ENCODE measurements at places on chromosomes 16 and 17.
A peak's percentile ranks its signal among the peaks of the same experiment; 100 is the strongest.

GRCh38 chr16:75385507-75386152 is 47.7 kb downstream of the CFDP1 start:
- DNase-seq, result peak; percentile 95

DNA sequence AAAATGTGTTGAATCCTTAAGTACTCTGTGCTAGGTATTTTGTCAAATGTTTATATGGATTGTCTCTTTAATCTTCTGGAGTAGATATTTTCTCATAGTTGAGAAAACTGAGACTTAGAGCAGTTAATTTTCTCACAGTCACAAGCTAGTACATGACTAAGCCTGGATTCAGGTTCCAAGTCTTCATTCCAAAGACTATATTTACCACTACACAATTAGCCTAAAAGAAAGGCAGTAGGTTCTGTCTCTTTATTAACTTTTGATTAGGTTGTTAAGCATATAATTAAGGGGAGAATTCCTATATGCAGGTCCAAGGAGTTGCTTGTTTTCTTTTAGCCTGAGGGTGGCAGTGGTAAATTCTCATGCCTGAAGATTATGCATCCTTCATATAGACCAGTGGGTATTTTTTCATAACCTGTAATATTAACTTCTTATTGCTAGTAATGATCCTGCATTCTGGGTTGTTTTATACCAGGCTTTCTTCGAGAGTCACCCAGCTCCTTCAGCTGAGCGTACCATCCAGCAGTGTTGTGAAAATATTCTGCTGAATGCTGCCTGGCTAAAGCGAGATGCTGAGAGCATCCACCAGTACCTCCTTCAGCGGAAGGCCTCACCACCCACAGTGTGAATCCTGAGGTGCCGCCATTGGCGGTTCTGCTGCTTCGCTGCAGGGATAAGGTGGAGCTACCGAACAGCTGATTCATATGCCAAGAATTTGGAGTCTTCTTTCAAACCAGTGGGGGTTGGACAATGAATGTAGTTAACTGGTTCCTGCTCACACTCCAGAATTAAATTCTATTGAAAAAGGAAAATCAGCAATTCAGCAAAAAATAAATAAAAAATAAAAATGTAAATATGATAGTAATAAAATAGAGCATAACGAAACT is 28.2 kb upstream of the KPNB1 start:
- DNase-seq, result peak; percentile 88

GRCh38 chr16:6124136-6124535 is 1026.5 kb upstream of the EEF2KMT start:
- no peak for DNase-seq

- no peak for DNase-seq
Observed at GRCh38 chr16:87815567-87815966, 49.8 kb upstream of the KLHDC4 start.

DNA sequence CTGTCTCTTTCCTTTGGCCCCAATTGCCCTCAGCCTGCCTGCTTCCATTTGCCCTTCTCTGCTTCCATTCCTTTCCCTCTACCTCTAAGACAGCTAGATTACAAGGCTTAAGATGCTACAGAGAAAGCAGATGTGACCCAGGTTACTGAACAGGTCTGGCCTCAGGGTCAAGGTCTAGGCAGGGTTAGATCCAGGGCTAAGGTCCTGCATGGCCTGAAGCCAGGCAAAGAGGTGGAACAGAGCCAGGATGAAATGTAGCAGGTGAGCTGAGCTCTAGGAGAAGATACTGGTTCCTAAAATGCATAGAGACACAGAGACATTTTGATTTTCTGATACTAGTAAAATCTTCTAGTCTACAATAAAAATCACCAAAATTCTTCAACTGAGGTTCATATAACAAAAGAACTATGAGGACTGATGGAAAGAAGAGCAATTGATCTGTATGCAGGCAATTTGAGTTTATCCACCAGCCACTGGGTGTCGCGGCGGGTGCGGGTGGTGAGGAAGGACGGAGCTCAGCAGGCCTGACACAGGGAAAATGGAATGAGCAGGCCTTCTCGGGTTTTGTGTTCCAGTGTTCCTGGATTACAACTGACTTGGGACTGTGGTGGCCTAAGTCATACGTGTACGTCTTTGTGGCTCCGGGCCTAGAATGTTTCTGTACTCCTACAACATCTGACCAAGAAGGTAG is 95.9 kb downstream of the MYH10 start:
- DNase-seq, result no peak

GRCh38 chr16:87278191-87279093 is 38.8 kb downstream of the C16orf95 start:
- peak; percentile 85 for DNase-seq

- no peak for DNase-seq
Observed at GRCh38 chr16:11611871-11612664, 25.3 kb upstream of the LITAF start.

Measured in fibroblast of the aortic adventitia (primary cell).